Osteoblast (primary cell): ENCODE measurements at places on chromosomes 16 and 17.

DNA sequence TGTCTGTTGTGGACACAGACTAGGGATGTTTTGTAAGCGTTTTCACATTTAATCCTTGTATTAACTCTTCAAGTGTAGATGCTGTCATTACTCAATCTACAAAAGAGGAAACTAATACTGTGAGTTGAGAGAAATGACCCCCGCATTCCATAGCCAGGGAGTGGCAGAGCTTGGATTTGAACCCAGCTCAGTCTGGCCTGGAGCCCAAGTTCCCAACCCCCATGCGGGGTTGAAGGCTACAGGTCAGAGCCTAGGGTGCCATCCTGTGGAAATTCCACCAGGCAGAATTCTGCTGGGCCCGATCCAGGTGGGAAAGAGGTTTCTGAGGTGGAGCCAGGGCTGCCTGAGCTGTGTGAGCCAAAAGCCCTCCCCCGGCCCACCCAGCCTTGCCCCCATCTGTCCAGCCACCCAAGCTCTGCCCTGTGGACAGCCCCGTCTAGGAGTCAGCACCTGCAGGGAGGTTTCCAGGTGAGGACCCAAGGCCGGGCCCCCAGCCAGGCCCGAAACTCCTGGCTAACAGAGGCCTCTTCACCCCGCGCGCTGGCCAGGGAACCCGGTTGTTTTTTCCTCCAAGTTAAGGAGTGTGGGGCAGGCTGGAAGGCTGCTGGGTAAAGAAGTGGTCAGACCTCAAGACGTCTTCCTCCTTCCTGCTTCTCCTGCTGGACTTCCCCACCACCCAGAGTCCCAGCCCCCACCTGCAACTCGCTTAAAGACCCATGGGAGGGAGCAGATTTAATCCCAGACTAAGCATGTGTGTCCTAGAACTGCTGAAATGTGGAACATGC lies 5.7 kb downstream of the MMP15 start:
- peak; percentile 68 for DNase-seq
- no peaks in the 10 kb centered on the region for H3K4me1 ChIP-seq
- H3K27me3 ChIP-seq, result peaks cover 34% of the 10 kb centered on the region
- H3K4me3 ChIP-seq, result no peak overlapping the region

DNA sequence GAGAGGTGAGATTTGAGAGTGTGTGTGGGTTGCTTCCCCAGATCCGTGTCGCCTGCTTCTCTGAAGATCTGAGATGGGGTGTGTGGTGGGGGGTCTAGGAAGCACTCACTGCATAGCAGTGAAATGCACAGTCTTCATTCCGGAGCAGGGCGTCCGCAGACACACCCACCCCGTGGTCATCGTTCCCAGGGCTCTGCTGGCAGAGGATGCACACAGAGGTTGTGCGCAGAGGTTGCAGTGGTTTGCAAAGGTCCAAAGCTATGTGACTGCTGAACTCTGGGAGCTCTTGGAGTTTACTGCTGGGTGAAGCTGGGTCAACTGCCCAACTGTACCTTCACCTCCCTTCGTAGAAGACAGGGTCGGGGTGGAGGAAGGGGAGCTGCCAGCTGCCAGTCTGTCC lies 135.3 kb downstream of the SNX29 start:
- no peaks in the 10 kb centered on the region for H3K36me3 ChIP-seq
- no peak overlapping the region for H3K27ac ChIP-seq
- H3K4me1 ChIP-seq, result peaks cover 6% of the 10 kb centered on the region
- no peak overlapping the region for H3K4me3 ChIP-seq

GRCh38 chr17:4600563-4600962 lies 16.2 kb downstream of the SMTNL2 start:
- DNase-seq, result peak; percentile 66
- no peaks in the 10 kb centered on the region for H3K4me1 ChIP-seq
- H3K27me3 ChIP-seq, result peaks cover 12% of the 10 kb centered on the region
- H3K36me3 ChIP-seq, result no peaks in the 10 kb centered on the region
- H3K4me3 ChIP-seq, result no peak overlapping the region
- no peak overlapping the region for H3K27ac ChIP-seq

DNA sequence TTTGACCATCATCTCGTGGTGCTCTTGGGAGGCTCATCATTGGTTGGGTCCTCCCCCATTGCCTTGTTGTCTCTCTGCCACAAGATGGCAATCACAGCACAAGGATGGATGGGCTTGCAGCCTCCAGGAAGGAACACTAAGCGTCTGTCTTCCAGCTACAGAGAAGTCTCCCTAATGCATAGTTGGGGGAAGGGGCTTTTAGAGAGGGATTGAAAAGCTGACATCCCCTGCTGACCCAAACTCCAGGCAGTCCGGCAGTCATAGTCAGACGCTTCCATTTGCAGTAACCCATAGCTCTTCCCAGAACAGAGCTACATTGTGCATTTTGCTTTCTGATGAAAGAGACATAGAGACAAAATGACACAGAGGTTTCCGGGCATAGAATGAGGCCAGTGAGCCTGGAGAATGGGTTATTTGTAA lies 111.4 kb downstream of the UTP18 start:
- no peaks in the 10 kb centered on the region for H3K36me3 ChIP-seq
- DNase-seq, result peak; percentile 91
- H3K27me3 ChIP-seq, result no peaks in the 10 kb centered on the region

DNA sequence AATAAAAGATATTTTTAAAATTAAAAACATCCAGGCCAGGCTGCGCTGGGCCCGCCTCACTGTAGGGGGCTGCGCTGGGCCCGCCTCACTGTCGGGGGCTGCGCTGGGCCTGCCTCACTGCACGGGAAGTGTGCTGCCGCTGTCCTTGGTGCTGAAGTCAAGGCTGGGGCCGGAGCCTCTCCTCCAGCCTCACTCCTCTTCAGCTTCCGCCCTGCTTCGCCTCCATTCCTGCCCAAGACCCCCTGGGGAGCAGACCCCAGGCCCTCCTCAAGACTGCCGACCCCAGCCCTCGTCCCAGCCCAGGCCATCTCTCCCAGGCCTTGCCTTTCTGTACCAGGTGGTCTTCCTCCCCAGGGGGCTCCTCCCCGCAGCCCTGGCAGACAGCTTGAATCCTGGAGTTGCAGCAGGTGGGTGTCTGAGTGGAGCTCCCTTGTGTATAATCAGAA lies 26.2 kb downstream of the ENDOV start:
- no peak overlapping the region for H3K27ac ChIP-seq
- peaks cover 12% of the 10 kb centered on the region for H3K27me3 ChIP-seq
- peak; percentile 97 for DNase-seq
- no peak overlapping the region for H3K4me3 ChIP-seq
- no peaks in the 10 kb centered on the region for H3K36me3 ChIP-seq
